ENCODE measurements at places on chromosomes 11 and 22.
A peak's percentile ranks its signal among the peaks of the same experiment; 100 is the strongest.

GRCh38 chr22:40312050-40312449 is 34.2 kb upstream of the ADSL start:
- DNase-seq, result no peak

- DNase-seq, result no peak
Observed at GRCh38 chr11:61295596-61295926, 445 bp upstream of the VWCE start.

DNA sequence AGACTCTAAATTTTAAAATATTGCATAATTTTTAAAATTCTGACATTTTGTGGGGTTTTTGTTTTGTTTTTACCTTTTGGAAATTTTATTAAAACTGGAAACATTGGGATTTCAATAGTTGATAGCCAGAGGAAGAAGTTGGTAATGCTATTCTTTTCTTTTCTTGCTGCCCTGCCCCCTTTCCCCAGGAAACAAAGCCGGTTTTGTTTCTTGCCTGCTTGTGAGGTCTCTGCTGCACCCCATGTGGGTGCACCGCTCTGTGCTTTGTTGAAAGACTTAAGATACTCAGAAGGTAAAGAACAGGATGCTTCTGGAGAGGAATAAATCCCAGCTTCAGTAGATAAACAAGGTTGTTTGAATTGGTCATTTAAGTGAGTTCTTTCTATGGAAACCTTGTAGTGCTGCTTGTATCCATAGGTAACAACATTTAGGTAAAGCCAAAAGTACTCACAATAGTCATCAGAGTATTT is 87.5 kb downstream of the YAP1 start:
- no peak for DNase-seq

DNA sequence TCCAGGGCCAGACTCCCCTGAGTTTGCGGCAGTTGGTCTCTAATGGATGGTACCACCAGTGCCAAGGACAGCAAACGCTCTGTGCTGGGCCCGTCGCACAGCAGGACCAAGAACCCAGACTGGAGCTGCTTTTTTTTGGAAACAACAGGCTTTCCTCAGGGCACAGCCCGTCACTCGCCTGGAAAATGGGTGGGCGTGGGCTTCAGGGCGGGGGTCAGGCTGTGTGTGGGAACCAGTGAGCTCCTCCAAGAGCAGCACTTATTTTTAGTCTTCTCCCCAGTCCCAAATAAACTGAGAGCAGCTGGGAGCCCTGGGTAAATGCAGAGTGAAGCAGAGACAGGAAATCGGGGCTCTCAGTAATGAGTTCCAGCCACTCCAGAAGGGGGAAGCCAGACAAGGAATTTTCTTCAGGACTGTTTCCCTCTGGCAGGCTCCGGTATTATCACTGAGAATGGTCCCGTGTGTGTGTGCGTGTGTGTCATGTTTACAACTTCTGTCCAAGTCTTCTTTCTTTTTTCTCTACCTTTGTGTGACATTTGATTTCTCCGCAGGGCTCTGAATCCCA is 63.0 kb downstream of the PPFIBP2 start:
- no peak for DNase-seq

DNA sequence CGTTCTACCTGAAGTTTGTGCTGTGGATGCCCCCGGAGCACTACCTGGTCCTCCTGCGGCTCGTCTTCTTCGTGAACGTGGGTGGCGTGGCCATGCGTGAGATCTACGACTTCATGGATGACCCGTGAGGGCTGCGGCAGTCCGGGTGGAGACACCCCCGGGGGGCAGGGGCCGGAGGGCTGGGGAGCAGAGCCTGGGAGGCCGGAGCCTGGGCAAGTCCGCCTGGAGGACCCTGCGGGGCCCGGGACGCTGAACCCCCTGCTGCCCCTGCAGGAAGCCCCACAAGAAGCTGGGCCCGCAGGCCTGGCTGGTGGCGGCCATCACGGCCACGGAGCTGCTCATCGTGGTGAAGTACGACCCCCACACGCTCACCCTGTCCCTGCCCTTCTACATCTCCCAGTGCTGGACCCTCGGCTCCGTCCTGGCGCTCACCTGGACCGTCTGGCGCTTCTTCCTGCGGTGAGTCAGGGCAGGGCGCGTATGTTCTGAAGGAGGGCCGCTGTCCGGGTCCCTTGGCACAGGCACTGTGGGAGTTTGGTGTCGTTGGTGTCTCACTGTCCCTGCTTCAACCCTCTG is 17.3 kb downstream of the RNH1 start:
- DNase-seq, result no peak

DNA sequence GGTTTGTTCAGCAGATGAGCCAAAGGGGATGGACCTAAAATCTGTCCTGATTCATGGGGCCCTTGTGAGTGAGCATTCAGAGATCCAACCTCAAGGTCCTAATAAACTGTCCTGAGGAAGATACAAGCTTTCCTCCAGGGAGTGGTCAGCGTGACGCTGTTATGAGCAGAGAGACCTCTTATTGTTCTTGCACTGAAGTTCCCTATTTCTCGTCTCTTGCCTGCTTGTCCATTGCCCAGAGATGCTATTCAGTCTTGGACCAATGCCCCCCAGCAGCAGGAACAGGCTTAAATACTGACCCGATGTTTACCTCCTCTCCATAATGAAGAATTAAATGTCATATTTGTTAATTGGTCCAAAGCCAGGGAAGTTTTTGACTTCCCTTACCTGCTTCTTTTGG is 225.2 kb upstream of the PGR start:
- DNase-seq, result no peak

DNA sequence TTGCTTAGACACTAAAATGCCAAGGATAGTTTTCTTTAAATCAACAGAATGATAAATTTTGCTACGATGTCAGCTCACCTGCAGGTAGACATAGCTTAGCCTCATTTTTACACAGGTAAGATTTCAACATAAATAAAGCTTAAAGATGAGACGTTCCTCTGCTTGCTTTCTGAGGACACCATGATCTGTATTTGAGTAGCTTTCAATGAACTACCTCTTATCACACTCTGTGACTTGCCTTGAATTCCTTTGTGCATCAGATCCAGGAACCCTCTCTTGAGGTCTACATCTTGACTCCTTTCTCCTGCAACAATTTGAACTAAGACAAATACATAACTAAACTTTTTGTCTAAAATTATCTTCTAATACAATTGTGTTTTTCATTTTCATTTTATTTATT is 26.1 kb upstream of the OR8I2 start:
- DNase-seq, result no peak

DNA sequence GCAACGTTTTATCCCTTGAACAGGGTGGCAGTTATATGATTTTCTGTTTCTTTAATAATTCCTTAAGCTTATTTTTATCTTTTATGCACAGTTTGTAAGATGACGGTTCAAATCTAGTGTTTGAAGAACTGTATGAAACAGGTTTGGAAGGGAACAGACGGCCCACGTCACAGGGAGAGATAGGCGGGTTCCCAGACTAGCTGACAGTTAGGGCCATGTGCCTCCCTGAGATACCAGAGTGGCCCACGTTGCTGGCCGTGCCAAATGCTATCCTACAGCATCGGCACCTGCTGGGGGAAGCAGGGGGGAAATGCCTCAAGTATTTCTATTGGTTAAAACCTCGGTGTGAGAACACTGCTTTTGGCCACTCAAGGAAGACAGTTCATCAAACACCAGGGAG is 50.2 kb upstream of the BID start:
- DNase-seq, result no peak

- no peak for DNase-seq
Observed at GRCh38 chr11:133832991-133833897, 12.1 kb downstream of the SPATA19 start.

GRCh38 chr11:66007201-66007634 is 4.6 kb upstream of the CST6 start:
- no peak for DNase-seq

- DNase-seq, result no peak
Observed at GRCh38 chr11:116545912-116546311, 226.9 kb downstream of the BUD13 start.

DNA sequence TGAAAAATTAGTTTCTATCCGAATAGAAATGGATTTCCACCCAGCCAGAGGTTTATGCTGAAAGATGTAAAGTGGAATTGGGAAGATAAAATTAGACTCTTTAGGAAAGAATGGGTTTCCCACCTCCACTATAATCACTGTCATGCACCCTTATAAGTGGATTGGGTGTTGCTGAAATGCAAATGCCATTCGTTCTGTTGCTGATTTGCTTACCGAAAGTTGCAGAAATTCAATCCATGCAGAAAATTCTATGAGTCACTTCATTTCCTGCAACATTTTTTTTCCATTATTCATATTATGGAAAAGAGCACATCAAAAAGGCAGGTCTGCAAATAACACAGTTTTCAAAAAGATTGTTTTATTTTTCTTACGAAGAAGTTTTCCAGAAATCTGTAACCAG is 65.6 kb downstream of the LDLRAD3 start:
- DNase-seq, result peak; percentile 45

- no peak for DNase-seq
Observed at GRCh38 chr11:113446112-113446511, 29.1 kb downstream of the DRD2 start.

DNA sequence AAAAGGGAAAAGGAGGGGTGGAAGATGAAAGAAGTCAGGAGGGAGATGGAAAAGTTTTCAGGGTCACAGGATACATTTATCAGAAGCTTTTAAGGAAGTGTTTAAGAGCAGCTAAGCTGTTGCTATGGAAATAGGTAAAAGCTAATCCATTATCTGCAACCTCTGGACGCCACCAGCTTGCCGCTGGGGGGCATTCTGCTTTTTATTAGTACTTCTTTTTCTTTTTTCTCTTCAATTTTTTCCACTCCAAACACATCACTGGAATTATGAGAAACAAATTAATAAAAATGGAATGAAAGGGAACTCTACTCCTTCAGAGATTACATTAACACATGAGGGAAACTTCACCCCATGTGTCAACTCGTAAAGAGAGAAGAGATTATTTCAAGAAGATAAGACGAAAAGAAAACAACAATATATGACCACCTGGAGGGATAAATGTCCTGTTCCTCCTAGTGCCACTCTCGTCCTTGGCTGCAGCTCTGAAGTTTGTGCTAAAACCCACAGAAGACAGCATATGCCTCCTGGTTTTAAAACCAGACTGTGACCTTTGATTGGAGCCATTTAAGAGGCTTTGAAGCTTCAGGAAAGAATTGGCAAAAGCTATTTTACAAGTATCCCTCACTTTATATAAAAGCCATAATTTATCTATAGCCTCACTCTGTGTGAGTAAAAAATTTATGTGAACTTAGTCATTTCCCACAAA is 972.8 kb downstream of the OPCML start:
- DNase-seq, result no peak

DNA sequence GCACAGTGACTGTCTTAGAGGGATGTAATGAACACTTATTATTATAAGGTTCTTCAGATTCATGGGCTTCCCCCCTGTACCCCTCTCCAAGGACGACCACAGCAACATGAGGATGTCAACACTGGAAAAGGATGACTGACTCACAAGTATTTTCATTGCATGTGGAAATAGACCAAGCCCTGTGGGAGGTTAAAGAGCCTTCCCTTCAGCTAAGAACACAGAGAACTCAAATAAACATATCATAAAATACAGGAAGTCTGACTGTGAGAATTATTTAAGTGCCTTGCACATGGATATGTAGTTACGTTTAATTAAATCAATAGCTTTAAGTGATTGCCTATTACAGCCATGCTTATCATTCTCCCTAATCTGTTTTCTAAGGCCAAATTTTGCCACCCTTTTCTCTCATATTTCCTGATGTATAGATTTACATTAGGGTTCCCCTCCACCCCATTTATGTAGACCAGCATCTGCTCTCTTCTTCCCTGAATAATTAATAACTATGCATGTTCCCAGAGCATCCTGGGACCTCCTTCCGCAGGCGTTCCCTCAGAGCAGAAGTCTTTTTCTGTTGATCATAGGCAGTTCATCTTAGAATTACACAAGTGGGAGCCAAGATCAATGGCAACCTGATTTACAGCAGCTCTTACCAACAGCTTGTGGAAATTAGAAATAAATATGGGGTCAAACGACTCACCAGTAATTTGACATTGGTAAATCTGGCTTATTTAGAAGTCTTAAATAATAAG is 226.9 kb downstream of the OPCML start:
- no peak for DNase-seq

- DNase-seq, result no peak
Observed at GRCh38 chr11:68969386-68969785, 11.4 kb downstream of the MRGPRD start.

- no peak for DNase-seq
Observed at GRCh38 chr11:15367695-15368094, 253.0 kb downstream of the INSC start.

DNA sequence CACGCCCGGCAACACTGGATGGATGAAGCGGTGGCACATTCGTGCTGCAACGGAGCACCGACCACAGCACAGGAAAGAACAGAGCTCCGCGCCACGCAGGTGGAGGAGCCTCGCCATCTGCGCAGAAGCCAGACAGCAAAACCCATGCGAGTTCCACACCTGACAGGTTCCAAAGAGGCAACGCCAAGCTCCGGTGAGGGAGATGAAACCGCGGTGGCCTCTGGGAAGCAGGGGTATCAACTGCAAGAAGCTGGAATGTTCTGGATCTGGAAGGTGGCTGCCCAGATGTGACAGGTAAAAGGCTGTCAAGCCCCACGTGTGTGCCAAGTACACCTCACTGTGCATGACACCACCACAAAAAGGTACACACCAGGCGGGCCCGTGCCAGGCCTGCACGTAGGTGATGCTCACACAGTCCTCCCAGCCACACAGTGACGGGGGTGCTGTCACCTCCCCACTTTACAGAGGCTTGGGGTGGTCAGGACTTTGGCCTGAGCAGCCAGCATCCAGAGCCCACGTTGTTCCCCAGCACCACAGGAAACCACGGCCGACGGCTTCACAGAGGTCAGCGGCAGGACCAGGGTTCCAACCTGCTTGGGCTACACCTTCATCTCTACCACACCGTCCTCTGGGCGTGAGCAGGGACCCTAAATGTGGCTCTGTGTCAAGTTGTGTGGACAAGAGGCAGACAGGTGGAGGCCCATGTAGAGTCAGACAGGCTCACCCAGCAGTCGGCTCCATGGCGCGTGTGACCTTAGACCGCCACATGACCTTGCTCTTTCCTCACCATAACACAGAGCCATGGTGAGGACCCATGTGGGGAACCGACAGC is 19.7 kb upstream of the EFCAB6 start:
- DNase-seq, result no peak

DNA sequence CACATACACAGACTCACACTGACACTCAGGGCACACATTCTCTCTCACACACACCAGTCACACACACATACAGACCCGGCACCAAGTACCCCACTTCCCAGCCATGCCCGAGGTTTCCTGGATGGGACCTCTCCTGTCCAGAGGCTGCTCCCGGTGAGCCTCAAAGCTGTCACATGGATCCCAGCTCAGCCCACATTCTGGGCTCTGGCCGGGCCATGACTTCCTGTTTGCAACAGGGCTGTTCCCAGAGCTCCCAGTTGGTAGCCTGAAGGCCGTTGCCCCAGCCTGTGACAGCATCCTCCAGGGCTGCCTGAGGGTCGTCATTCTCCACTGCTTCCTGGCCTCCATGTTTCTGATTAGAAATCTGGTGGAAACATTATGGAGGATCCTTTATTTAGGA is 14.6 kb upstream of the CYP2D6 start:
- no peak for DNase-seq
